Tibial artery (tissue), 4 donors: ENCODE measurements at places on chromosomes 2 and 18.

DNA sequence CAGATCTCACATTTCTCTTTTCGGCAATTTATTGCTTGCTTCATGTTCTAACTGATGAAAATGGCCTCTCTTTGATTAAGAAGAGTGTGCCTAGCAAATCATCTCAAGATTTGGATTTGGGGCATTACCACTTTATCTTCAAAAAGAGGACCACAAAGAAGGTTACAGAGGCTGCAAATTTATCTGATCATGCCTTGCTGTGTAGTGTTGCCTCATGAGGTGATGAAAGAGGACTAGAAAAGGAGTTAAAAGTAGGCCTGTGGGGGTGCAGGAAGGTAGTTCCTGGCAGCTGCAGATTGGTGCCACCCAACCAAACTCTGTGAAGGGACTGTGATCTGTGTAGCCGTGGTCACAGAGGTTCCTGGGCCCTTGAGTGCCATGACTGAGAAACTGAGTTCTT is 69.2 kb downstream of the PRELID3A start:
- no peak overlapping the region for H3K4me3 ChIP-seq
- H3K27me3 ChIP-seq = no peaks in the 10 kb centered on the region
- H3K36me3 ChIP-seq = peaks cover 56% of the 10 kb centered on the region
- DNase-seq = no peak
- H3K4me1 ChIP-seq = no peaks in the 10 kb centered on the region

GRCh38 chr2:133498662-133499585 is 69.3 kb downstream of the NCKAP5 start:
- no peak for DNase-seq
- no peak overlapping the region for H3K27ac ChIP-seq
- no peaks in the 10 kb centered on the region for H3K27me3 ChIP-seq
- no peaks in the 10 kb centered on the region for H3K36me3 ChIP-seq
- H3K4me1 ChIP-seq = peaks cover 2% of the 10 kb centered on the region

DNA sequence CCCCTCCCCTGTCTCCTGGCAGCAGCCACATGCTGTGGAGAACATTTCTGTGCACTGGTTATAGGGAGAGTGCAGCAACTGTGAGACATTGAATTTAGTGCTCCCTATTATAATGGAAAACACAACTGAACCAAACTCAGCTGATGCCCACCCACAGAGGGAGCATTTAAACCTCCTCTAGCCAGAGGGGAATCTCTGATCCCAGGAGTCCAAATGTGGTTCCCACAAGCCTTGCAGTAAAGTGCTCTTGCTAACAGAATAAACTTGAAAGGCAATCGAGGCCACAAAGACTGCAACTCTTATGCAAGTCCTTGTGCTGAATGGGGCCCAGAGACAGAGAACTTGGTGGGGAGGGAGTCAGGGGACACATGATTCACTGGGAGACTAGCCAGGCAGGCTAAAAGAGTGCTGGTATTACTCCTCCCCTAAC is 638.8 kb upstream of the VRK2 start:
- no peaks in the 10 kb centered on the region for H3K27me3 ChIP-seq
- H3K4me1 ChIP-seq = no peaks in the 10 kb centered on the region
- no peak for DNase-seq
- no peaks in the 10 kb centered on the region for H3K36me3 ChIP-seq

GRCh38 chr2:30421026-30421603 is 25.9 kb upstream of the LCLAT1 start:
- H3K4me3 ChIP-seq = no peak overlapping the region
- H3K27ac ChIP-seq = peak overlapping the region; percentile 69
- H3K36me3 ChIP-seq = no peaks in the 10 kb centered on the region
- no peaks in the 10 kb centered on the region for H3K27me3 ChIP-seq
- DNase-seq = no peak
- peaks cover 21% of the 10 kb centered on the region for H3K4me1 ChIP-seq

- DNase-seq = no peak
- no peaks in the 10 kb centered on the region for H3K4me1 ChIP-seq
- H3K4me3 ChIP-seq = no peak overlapping the region
- no peak overlapping the region for H3K27ac ChIP-seq
- no peaks in the 10 kb centered on the region for H3K27me3 ChIP-seq
These were observed 978.5 kb upstream of the LRRTM1 start for GRCh38 chr2:81283081-81283480.

GRCh38 chr2:222893716-222894115 is 32.9 kb downstream of the ACSL3 start:
- H3K27me3 ChIP-seq = no peaks in the 10 kb centered on the region
- DNase-seq = no peak
- no peak overlapping the region for H3K27ac ChIP-seq
- no peak overlapping the region for H3K4me3 ChIP-seq

DNA sequence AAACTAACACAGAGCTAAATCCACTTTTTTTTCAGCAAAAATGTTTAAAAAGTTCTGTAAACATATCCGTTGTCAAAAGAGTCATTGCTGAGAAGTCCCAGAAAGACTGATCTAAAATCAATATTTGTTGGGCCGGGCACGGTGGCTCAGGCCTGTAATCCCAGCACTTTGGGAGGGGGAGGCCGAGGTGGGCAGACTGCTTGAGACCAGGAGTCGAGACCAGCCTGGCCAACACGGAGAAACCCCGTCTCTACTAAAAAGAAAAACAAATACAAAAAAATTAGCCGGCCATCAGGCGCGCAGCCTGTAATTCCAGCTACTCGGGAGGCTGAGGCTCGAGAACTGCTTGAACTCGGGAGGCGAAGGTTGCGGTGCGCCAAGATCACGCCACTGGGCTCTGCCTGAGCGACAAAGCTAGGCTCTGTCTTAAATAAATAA is 1.4 kb downstream of the OLA1 start:
- H3K27me3 ChIP-seq = no peaks in the 10 kb centered on the region
- peaks cover 18% of the 10 kb centered on the region for H3K4me1 ChIP-seq
- H3K27ac ChIP-seq = no peak overlapping the region
- no peak overlapping the region for H3K4me3 ChIP-seq
- no peaks in the 10 kb centered on the region for H3K36me3 ChIP-seq
- DNase-seq = no peak

DNA sequence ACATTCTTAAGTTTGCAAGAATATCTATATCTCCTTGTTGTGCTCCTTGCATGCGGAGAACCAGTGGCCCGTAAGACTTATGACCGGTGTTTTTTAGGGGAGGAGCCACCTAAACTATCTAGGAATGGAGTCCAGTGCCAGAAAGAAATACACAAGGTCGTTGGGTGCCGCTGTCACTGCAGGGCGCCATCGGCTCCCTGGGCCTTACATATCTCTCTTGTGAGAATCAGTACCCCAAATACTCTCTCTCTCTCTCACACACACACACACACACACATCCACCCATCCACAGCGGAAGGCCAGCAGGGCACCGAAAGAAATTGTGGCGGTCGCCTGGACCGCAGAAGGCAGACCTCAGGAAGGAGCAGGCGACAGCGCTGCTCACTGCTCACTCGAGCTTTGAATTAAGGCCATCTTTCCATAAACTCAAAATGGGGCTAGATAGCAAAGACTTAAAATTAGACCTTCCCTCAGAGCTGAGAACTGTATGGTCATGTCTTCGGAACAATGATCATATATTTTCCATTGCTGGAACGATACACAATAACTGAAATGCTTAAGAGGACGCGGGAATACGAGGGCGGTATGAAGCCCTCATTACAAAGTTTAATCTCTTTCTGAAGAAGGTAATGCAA is 10.4 kb downstream of the NR4A2 start:
- DNase-seq = no peak
- H3K36me3 ChIP-seq = peaks cover 25% of the 10 kb centered on the region
- no peaks in the 10 kb centered on the region for H3K4me1 ChIP-seq
- H3K4me3 ChIP-seq = peak overlapping the region; percentile 63
- H3K27ac ChIP-seq = no peak overlapping the region
- no peaks in the 10 kb centered on the region for H3K27me3 ChIP-seq

- no peak overlapping the region for H3K4me3 ChIP-seq
- H3K27me3 ChIP-seq = no peaks in the 10 kb centered on the region
- no peaks in the 10 kb centered on the region for H3K4me1 ChIP-seq
- H3K36me3 ChIP-seq = no peaks in the 10 kb centered on the region
- H3K27ac ChIP-seq = no peak overlapping the region
- no peak for DNase-seq
These were observed 301.9 kb downstream of the ZEB2 start for GRCh38 chr2:144217853-144218633.

GRCh38 chr18:48997985-48998831 is 47.4 kb upstream of the SMAD7 start:
- peak overlapping the region; percentile 71 for H3K27ac ChIP-seq
- peak; percentile 86 for DNase-seq
- H3K36me3 ChIP-seq = no peaks in the 10 kb centered on the region
- peaks cover 57% of the 10 kb centered on the region for H3K4me1 ChIP-seq
- H3K4me3 ChIP-seq = peak overlapping the region; percentile 3

GRCh38 chr2:227890495-227891079 is 19.2 kb downstream of the DAW1 start:
- H3K4me3 ChIP-seq = no peak overlapping the region
- H3K4me1 ChIP-seq = no peaks in the 10 kb centered on the region
- H3K27me3 ChIP-seq = no peaks in the 10 kb centered on the region
- DNase-seq = no peak

DNA sequence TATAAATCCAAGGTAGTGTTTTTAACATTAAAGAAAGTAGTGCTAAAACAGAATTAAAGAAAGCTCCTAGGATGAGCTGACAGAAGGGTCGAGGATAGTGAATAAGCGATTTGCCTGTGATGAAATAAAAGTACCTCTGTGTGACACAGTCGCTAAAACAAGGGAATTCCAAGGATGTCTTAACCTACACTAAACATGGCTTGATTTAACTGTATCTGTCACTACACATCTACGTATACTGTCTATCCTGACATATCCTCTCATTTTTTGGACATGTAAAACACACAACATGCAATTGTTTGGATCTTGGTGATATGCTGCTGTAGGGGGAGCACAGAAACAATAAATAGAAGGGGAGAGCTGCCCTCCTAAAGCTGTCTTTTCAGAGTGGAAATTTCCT is 580.8 kb upstream of the SLC8A1 start:
- no peak for DNase-seq
- no peak overlapping the region for H3K4me3 ChIP-seq
- no peaks in the 10 kb centered on the region for H3K27me3 ChIP-seq
- no peak overlapping the region for H3K27ac ChIP-seq

DNA sequence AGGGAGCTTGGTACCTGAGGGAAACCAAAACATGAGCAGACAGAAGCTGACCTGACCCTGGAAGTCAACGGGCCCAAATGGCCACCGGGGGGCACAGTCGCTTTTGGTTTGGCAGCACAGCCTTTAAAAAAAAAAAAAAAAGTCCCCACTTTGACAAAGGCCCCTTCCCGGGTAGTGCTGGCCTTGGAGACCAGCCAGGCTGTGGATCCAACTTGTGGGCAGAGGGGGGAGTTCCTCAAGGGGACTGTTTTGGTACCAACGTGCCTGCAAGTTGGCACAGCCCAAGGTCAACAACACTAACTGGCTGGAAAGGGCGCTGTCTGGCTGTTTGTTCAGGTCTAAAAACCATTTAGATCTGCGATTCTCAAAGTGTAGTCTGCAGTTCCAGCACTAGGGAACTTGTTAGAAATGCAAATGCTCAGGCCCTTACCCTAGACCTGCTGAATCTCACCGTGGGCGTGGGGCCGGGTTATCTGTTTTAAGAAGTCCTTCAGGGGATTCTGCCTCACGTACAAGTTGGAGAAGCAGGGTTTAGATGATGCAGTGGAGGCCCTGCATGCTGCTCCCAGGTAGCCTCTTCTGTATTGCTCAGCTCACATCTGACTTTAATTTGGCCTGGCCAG is 83.0 kb downstream of the LPIN1 start:
- no peaks in the 10 kb centered on the region for H3K27me3 ChIP-seq
- H3K36me3 ChIP-seq = peaks cover 16% of the 10 kb centered on the region
- peak overlapping the region; percentile 46 for H3K4me3 ChIP-seq
- peak overlapping the region; percentile 62 for H3K27ac ChIP-seq
- H3K4me1 ChIP-seq = peaks cover 24% of the 10 kb centered on the region
- DNase-seq = peak; percentile 80

DNA sequence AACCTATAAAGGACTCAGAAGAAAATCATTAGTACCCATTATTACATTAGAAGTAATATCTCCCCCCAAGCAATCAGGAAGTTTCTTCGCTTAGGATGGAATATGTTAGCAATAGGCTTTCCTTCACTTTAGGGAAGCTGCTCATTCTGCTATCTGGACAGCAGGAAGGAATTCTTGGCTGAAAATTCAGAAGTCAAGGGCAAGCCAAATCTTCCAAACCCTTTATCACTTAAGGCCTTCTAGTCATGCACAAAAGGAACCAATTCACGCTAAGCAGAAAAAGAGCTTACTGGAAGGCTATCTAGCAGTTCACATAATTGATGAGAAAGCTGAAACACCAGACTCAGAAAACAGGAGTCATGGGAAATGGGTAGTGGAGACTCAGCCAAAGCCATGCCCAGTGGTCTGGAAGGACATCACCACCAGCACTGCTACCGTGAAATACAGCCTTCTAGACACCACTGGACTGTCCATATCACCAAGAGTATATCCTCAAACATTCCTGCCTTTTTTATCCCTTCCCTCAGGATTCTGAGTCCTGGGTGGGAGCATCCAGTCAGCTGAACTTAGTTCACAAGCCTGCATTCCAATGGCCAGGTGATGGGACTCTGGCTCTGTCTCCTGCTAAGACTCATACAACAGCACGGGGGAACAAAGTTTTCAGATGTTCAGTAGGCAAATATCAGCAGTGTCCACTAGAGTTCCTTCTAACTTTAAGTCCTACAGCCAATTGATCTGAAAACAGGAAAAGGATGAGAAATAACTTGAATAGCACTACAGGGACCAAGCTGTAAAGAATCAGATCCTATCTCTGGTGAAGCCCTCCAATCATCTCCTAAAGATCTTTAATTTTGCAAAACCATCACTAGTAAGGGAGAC is 14.8 kb upstream of the ADAM17 start:
- H3K36me3 ChIP-seq = no peaks in the 10 kb centered on the region
- H3K27me3 ChIP-seq = no peaks in the 10 kb centered on the region
- peaks cover 16% of the 10 kb centered on the region for H3K4me1 ChIP-seq
- no peak overlapping the region for H3K27ac ChIP-seq
- no peak overlapping the region for H3K4me3 ChIP-seq
- no peak for DNase-seq

DNA sequence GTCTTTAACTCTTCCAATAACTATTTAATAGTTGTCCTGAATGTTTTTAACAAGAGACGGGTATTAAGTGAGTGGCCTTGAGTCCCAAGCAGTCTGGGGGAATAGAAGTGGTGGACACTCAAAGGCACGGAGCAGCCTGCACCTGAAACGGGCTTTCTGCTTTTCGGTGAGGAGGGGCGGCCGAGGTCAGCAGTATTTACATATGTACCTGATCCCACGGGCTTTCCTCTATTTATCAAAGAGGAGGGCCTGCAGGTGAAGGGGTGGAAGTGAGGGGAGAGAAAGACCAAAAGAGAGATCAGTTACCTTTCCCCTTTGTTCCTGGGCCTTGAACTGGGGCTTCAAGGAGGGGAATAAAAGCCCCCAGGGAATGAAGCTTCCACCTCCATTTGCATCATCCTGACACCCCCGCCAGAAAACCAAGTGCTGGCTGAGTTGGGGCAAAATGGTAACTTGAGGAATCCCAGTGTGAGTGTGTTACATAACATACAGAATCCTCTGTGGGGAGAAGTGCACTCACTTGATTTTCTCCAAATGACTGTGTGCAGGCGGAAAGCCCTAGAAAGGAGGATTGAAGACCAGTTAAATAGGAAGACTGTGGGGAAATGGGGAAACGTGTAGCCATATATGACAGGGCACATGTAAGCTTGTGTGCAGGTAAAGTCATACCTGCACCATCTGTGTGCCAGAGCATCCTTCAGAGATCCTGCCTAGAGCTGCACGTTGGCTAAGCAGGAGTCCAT is 12.4 kb downstream of the POU3F3 start:
- no peak overlapping the region for H3K27ac ChIP-seq
- no peak for DNase-seq
- H3K4me3 ChIP-seq = no peak overlapping the region
- H3K36me3 ChIP-seq = no peaks in the 10 kb centered on the region
- no peaks in the 10 kb centered on the region for H3K4me1 ChIP-seq
- no peaks in the 10 kb centered on the region for H3K27me3 ChIP-seq
